Cortex of kidney (tissue), 1 donor: ENCODE measurements at places on chromosomes 4 and X.

GRCh38 chr4:133513901-133514300 is 364.8 kb downstream of the PCDH10 start:
- DNase-seq = no peak

GRCh38 chrX:51456246-51456645 is 40.1 kb downstream of the NUDT11 start:
- DNase-seq = no peak

GRCh38 chr4:152327606-152328453 is 208.1 kb downstream of the FBXW7 start:
- no peak for DNase-seq

DNA sequence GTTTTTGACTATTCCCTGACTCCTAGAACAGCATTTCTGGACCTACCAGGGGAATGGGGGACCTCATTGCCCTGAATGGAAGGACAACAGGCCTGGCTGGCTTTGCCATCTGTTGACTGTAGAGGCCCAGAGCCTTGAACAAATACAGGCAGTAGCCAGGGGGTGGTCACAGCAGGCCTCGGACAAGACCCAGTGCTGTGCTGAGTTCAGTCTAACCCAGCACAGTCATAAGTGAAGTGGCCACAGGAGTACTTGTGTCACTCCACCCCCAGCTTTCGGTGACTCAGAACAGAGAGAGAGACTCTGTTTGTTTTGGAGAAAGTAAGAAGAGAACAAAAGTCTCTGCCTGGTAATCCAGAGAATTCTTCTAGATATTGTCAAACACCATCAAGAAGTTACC is 310.0 kb downstream of the PRR32 start:
- DNase-seq = no peak

- no peak for DNase-seq
Measured at GRCh38 chr4:120724656-120725055, 197.9 kb downstream of the PRDM5 start.

- DNase-seq = no peak
Measured at GRCh38 chr4:76546759-76547742, 112.0 kb downstream of the SHROOM3 start.

DNA sequence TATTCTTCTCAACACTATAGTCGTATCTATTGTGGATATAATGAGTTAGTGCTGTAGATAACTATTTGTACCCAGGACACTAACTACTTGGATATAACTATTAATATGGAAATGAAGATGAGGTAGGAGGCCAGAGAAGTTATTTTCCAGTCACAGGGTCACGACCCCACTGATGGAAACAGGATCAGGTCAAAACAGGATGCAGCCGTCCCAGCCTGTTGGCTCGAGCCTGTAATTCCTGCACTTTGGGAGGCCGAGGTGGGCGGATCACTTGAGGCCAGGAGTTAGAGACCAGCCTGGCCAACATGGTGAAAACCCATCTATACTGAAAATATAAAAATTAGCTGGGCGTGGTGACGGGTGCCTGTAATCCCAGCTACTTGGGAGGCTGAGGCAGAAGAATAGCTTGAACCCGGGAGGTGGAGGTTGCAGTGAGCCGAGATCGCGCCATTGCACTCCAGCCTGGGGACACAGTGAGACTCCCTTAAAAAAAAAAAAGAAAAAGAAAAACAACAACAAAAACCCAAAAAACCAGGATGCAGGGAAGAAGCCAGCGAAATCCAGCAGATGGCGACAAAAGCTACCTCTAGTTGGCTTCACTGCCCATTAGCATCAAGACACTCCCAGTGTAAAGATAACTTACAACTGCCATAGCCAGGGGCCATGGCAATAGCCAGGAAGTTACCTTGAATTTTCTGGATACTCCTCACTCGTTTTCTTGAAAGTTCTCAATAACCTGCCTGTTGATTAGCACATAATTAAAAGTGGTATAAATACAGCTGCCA is 37.9 kb upstream of the NKAP start:
- DNase-seq = no peak
